Thoracic aorta (tissue), 2 donors: ENCODE measurements at places on chromosomes 7 and 10. TPM values are rescaled to one million over a fixed set of nuclear protein-coding genes. Genes with fewer than 3 reads are reported as not detected.

DNA sequence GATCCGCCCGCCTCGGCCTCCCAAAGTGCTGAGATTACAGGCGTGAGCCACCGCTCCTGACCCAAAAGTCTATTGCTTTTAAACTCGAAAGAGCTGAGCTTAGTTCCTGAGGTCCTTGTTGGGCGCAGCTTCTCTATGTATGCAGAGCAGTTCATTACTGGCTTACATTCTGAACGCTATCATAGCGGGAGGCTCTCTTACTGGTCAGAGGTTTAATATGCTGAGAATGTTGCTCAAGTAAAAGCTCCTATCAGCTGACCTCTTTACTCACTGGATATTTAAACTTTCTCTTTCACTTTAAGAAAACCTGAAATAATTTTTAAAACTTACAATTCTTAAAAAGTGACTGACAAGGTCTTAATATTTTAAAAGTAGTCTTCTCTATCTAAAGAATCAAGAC is 160.8 kb upstream of the WNT16 start:
- no peaks in the 10 kb centered on the region for H3K4me1 ChIP-seq
- H3K27ac ChIP-seq, result no peak overlapping the region
- no peak overlapping the region for H3K4me3 ChIP-seq

- H3K4me3 ChIP-seq, result no peak overlapping the region
- no peak for DNase-seq
- H3K4me1 ChIP-seq, result no peaks in the 10 kb centered on the region
- no peak overlapping the region for H3K27ac ChIP-seq
These were observed 43.3 kb upstream of the NFKB2 start for GRCh38 chr10:102352066-102352715.

- H3K27me3 ChIP-seq, result no peaks in the 10 kb centered on the region
- DNase-seq, result no peak
- H3K4me3 ChIP-seq, result no peak overlapping the region
- no peaks in the 10 kb centered on the region for H3K4me1 ChIP-seq
These were observed 14.9 kb downstream of the MAD1L1 start for GRCh38 chr7:2217716-2218443.

DNA sequence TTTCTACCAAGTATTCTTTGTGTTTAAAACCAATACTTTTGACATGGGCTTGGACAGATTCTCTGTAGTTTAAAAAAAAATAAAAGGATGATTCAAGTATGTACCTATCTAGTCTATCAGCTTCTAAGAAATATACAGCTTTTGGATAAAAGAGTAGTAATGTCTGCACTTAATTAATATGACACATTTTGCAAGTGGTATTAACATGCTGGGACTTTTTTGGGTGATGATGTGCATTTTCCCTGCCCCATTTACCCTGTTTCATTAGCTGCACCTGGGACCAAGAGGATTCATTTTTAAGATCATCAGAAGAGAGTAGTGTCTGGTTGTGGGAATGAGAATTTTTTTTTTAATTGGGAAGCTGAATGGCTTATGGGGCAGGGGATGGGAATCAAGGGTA is 236.2 kb upstream of the KLF14 start:
- H3K27me3 ChIP-seq, result no peaks in the 10 kb centered on the region
- peaks cover 11% of the 10 kb centered on the region for H3K36me3 ChIP-seq
- H3K4me3 ChIP-seq, result no peak overlapping the region

GRCh38 chr10:74968667-74969061 is 142.3 kb downstream of the KAT6B start:
- no peaks in the 10 kb centered on the region for H3K36me3 ChIP-seq
- no peak overlapping the region for H3K27ac ChIP-seq
- no peak for DNase-seq
- H3K4me3 ChIP-seq, result no peak overlapping the region
- peaks cover 16% of the 10 kb centered on the region for H3K4me1 ChIP-seq

GRCh38 chr10:43760514-43760913 is 111.8 kb upstream of the ZNF32 start:
- no peak for DNase-seq
- no peaks in the 10 kb centered on the region for H3K27me3 ChIP-seq
- H3K4me1 ChIP-seq, result no peaks in the 10 kb centered on the region
- H3K36me3 ChIP-seq, result no peaks in the 10 kb centered on the region
- no peak overlapping the region for H3K27ac ChIP-seq
- H3K4me3 ChIP-seq, result no peak overlapping the region

GRCh38 chr7:11294965-11295364 is 321.3 kb downstream of the PHF14 start:
- H3K4me1 ChIP-seq, result no peaks in the 10 kb centered on the region
- no peak overlapping the region for H3K4me3 ChIP-seq
- H3K36me3 ChIP-seq, result no peaks in the 10 kb centered on the region
- no peak overlapping the region for H3K27ac ChIP-seq
- no peaks in the 10 kb centered on the region for H3K27me3 ChIP-seq

- no peak for DNase-seq
- H3K27ac ChIP-seq, result no peak overlapping the region
- no peak overlapping the region for H3K4me3 ChIP-seq
- no peaks in the 10 kb centered on the region for H3K4me1 ChIP-seq
- H3K36me3 ChIP-seq, result peaks cover 20% of the 10 kb centered on the region
These were observed 31.3 kb downstream of the ZNF783 start for GRCh38 chr7:149293338-149293737.

- DNase-seq, result no peak
- H3K4me3 ChIP-seq, result no peak overlapping the region
- no peaks in the 10 kb centered on the region for H3K4me1 ChIP-seq
- no peak overlapping the region for H3K27ac ChIP-seq
- H3K36me3 ChIP-seq, result no peaks in the 10 kb centered on the region
- no peaks in the 10 kb centered on the region for H3K27me3 ChIP-seq
These were observed 5.5 kb upstream of the ZNF777 start for GRCh38 chr7:149466364-149466763.

- H3K27ac ChIP-seq, result no peak overlapping the region
- peaks cover 11% of the 10 kb centered on the region for H3K4me1 ChIP-seq
- H3K4me3 ChIP-seq, result no peak overlapping the region
- DNase-seq, result no peak
These were observed 127.4 kb upstream of the KMT2E start for GRCh38 chr7:104886651-104887050.

DNA sequence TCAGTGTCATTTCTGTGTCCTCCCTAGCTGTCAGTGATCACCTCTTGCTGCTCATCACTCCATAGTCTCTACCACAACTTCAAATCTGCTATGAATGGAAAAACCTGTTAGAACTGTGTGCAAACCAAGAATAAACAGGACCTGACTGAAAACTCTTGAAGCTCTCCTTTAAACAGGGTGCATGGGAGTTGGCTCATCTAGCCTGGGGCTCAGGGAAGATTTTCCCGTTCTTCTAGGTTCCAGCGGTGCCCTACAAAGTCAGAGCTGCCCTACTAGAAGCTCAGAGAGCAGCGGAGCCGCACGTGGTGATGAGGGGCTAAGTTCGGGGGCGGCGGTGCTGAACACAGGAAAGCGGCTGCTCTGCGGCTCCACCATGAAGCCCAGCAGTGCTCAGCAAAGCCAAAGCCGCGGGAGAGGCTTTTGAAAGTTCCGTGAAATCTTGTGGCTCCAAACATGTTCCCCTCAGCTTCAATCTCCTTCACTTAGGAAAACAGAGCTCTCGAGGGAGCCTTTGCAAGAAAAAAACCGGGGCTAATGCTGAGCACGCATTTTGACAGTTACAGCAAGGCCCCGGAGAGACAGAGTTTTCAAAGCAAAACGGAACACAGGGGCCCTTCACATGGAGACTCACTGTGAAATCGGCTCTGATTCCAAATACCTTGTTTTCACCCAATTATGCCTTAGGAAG is 30.5 kb downstream of the RGS10 start:
- no peaks in the 10 kb centered on the region for H3K27me3 ChIP-seq
- H3K36me3 ChIP-seq, result peaks cover 3% of the 10 kb centered on the region
- DNase-seq, result no peak
- H3K27ac ChIP-seq, result no peak overlapping the region
- no peaks in the 10 kb centered on the region for H3K4me1 ChIP-seq

- H3K4me1 ChIP-seq, result no peaks in the 10 kb centered on the region
- H3K4me3 ChIP-seq, result no peak overlapping the region
- H3K27ac ChIP-seq, result no peak overlapping the region
- H3K36me3 ChIP-seq, result no peaks in the 10 kb centered on the region
These were observed 30.3 kb upstream of the TMEM273 start for GRCh38 chr10:49218480-49218879.

GRCh38 chr10:60537697-60538096 is 148.0 kb upstream of the ANK3 start:
- H3K4me3 ChIP-seq, result no peak overlapping the region
- H3K27ac ChIP-seq, result no peak overlapping the region
- H3K27me3 ChIP-seq, result no peaks in the 10 kb centered on the region
- no peak for DNase-seq
- peaks cover 12% of the 10 kb centered on the region for H3K4me1 ChIP-seq
- H3K36me3 ChIP-seq, result no peaks in the 10 kb centered on the region

- no peak overlapping the region for H3K27ac ChIP-seq
- H3K4me3 ChIP-seq, result no peak overlapping the region
- H3K4me1 ChIP-seq, result no peaks in the 10 kb centered on the region
- H3K27me3 ChIP-seq, result no peaks in the 10 kb centered on the region
These were observed 20.3 kb downstream of the CPN1 start for GRCh38 chr10:100061401-100061800.

GRCh38 chr7:38795593-38795992 is 113.4 kb downstream of the VPS41 start:
- no peak overlapping the region for H3K4me3 ChIP-seq
- H3K4me1 ChIP-seq, result no peaks in the 10 kb centered on the region
- no peak overlapping the region for H3K27ac ChIP-seq
- H3K36me3 ChIP-seq, result no peaks in the 10 kb centered on the region

- H3K4me1 ChIP-seq, result no peaks in the 10 kb centered on the region
- DNase-seq, result no peak
- no peak overlapping the region for H3K27ac ChIP-seq
- no peaks in the 10 kb centered on the region for H3K36me3 ChIP-seq
- H3K4me3 ChIP-seq, result no peak overlapping the region
- no peaks in the 10 kb centered on the region for H3K27me3 ChIP-seq
These were observed 81.9 kb upstream of the CALN1 start for GRCh38 chr7:72493850-72494661.

DNA sequence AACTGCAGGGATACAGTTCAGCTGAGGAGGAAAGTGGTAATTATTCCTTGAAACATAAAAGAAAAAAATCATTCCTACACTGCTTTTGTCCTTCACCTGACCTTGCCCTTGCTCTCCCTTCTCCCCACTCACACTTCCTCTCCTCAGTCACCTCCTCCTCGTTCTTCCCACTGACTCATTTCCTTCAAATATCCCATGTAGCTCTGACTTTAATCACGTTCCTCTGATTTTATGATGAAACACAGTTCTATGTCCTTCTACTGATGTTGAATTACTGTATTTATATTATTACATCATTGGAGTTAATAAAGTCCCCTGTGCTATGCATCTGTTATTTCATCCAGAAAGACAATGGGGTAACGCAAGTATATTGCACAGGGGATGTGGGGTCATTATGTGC is 575.6 kb downstream of the POM121L12 start:
- DNase-seq, result no peak
- no peak overlapping the region for H3K27ac ChIP-seq
- no peaks in the 10 kb centered on the region for H3K27me3 ChIP-seq
- H3K4me3 ChIP-seq, result no peak overlapping the region
- no peaks in the 10 kb centered on the region for H3K36me3 ChIP-seq

DNA sequence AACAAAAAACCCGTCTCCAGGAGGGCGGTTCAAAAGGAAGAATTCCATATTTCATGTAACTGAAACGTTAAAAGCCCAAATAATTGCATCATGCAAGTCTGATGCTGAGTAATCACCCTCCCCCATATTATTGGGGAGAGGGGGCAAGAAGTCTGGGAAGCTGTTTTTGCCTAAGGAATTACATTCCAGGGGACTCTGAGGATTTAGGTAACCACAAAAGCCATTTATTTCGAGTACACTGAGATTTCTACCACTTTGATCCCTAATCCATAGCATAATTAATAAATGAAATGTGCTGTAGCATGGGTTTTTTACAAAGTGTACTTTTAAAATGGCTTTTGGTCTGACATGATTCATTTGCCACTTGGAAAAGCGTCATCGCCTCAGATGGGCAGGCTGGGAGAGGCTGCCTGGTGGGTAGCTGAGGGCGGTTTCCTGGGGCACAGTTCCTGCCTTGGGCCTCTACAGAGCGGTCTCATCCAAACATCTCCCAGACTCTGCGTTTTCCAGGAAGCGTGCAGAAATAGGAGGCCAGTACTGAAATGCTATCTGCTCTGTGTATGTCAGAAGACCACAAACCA is 106.5 kb downstream of the TCF7L2 start:
- DNase-seq, result no peak
- no peak overlapping the region for H3K4me3 ChIP-seq
- no peaks in the 10 kb centered on the region for H3K36me3 ChIP-seq
- H3K4me1 ChIP-seq, result peaks cover 38% of the 10 kb centered on the region
- H3K27me3 ChIP-seq, result no peaks in the 10 kb centered on the region
- H3K27ac ChIP-seq, result peak overlapping the region; percentile 91

- no peak overlapping the region for H3K27ac ChIP-seq
- H3K36me3 ChIP-seq, result no peaks in the 10 kb centered on the region
- H3K4me1 ChIP-seq, result no peaks in the 10 kb centered on the region
- no peak overlapping the region for H3K4me3 ChIP-seq
- H3K27me3 ChIP-seq, result no peaks in the 10 kb centered on the region
- DNase-seq, result no peak
These were observed 52.2 kb downstream of the GPR158 start for GRCh38 chr10:25226775-25227682.

GRCh38 chr10:116450861-116451260 is 23.2 kb downstream of the PNLIPRP3 start:
- no peaks in the 10 kb centered on the region for H3K4me1 ChIP-seq
- H3K27me3 ChIP-seq, result no peaks in the 10 kb centered on the region
- DNase-seq, result no peak
- H3K36me3 ChIP-seq, result no peaks in the 10 kb centered on the region

- H3K4me1 ChIP-seq, result no peaks in the 10 kb centered on the region
- DNase-seq, result no peak
- H3K27me3 ChIP-seq, result no peaks in the 10 kb centered on the region
- H3K27ac ChIP-seq, result no peak overlapping the region
- H3K4me3 ChIP-seq, result no peak overlapping the region
- H3K36me3 ChIP-seq, result no peaks in the 10 kb centered on the region
These were observed 620.4 kb downstream of the GALNT17 start for GRCh38 chr7:71752171-71752935.

GRCh38 chr10:52703898-52704297 is 68.7 kb downstream of the MBL2 start:
- H3K27ac ChIP-seq, result no peak overlapping the region
- no peaks in the 10 kb centered on the region for H3K36me3 ChIP-seq
- no peaks in the 10 kb centered on the region for H3K4me1 ChIP-seq
- no peak for DNase-seq

The SLC39A12 gene
- total RNA-seq, result not detected

The FUOM gene
- 26.1 TPM for total RNA-seq

The EEPD1 gene
- total RNA-seq, result 17.4 TPM

The CLEC2L gene
- not detected for total RNA-seq

The STEAP4 gene
- total RNA-seq, result 127 TPM

The GJC3 gene
- 2.6 TPM for total RNA-seq

The CLRN3 gene
- total RNA-seq, result not detected

The IKZF1 gene
- total RNA-seq, result 24.4 TPM

The UNCX gene
- not detected for total RNA-seq

The C10orf143 gene
- not detected for total RNA-seq

The FAM131B gene
- 2.3 TPM for total RNA-seq

The PLCE1 gene
- total RNA-seq, result 28.3 TPM

The KIFBP gene
- total RNA-seq, result 31.3 TPM

The SUFU gene
- total RNA-seq, result 4.6 TPM
